ENCODE measurements at places on chromosomes 2 and 18.

- DNase-seq: no peak
These were observed 231.2 kb upstream of the RAB6C start for GRCh38 chr2:129748250-129748649.

- DNase-seq: no peak
These were observed 230.6 kb upstream of the SP5 start for GRCh38 chr2:170484552-170484951.

- DNase-seq: no peak
These were observed 9.8 kb upstream of the SCYGR1 start for GRCh38 chr2:227397562-227397961.

- peak; percentile 60 for DNase-seq
These were observed 81.5 kb upstream of the STON1 start for GRCh38 chr2:48448274-48449061.

GRCh38 chr2:159506764-159507440 lies 109.4 kb downstream of the BAZ2B start:
- DNase-seq: no peak

GRCh38 chr2:202529389-202529788 lies 105.4 kb upstream of the FAM117B start:
- DNase-seq: no peak

- no peak for DNase-seq
These were observed 159.6 kb downstream of the CCBE1 start for GRCh38 chr18:59537579-59537978.

GRCh38 chr2:194602750-194603149 lies 1054.3 kb upstream of the SLC39A10 start:
- no peak for DNase-seq

DNA sequence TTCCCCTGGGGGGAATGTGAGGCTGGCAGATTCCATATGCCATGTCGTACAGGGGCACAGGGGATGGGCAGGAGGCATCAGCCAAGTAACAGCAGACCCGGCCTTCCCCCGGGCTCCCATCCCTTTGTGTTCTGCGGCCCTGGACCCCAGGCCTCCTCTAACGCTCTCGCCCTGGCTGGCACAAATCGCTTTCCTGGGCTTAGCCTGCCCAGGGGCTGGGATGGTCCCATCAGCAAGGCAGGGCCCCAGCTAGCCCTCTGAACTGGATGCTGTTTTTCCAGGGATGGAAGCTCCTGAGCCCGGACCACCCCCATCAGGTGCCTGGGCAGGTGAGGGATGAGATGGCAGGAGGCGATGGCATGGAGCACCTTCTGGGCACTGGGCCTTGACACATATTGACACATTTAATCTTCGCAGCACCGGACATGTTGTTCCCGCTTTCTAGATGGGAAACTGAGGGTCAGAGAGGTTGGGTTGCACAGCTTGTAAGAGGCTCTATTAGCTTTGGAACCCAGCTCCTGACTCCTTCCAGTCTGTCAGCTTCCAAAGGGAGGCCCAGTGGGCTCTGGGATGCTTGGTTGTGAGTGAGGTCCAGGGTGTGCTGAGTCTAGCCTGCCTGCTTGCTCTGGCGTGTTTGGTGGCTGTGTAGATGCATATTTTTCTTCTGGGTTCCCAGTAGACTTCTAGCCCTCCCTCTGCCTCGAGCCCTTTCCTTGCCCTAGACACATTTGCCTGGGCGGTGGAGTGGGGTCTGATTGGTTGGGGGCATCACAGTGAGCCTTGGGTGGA lies 40.3 kb downstream of the GLI2 start:
- no peak for DNase-seq

DNA sequence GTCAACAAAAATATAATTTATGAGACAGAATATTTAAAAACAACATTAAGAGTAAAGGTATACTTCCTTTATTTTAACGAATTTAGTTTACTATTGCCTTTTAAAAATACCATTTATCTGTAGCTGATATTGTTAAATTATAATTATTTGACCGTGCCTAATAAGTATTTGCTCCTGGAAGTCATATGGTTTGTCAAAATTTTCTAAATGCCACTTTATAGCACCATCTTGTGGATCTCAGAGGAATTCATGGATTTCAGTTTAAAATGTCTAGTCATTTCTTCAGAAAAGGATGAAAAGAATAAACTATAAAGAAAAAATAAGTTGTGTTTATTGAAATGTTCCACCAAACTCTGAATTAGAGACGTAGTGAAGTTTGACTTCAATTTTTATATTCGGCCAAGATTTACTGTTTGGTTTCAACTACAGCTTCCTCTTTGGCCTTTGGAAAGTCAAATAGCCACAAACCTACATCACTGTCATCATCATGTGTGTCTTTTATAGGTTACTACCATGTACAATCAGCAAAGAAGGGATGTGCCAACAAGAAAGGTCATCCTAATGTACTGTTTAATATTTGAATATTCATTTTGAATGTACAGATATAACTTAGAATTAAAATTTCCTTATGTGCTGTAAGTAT lies 10.3 kb upstream of the FTCDNL1 start:
- DNase-seq: no peak

GRCh38 chr2:150076281-150076680 lies 411.2 kb downstream of the RND3 start:
- DNase-seq: no peak

- no peak for DNase-seq
These were observed 21.3 kb downstream of the OTOF start for GRCh38 chr2:26456440-26457250.

DNA sequence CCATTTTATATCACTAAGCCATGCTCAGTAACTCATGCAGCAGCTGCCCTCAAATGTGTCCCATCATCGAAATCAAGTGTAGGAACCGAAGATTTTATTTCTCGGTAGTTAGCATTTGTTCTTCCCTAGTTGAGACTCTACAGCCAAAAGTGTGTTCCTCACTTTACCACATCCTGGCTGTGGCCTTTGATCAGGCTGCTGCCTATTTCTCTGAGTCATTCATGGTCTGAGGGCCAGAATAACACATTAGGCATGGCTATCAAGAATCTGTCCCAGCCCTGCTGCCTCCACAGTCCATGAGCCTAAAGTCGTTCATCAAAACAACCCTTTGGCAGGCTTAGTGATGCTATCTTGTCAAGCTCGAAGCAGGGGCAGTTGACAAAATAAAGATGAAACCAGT lies 300.1 kb downstream of the TDRD15 start:
- no peak for DNase-seq

GRCh38 chr18:74944676-74945075 lies 264.3 kb downstream of the PTGR3 start:
- no peak for DNase-seq

DNA sequence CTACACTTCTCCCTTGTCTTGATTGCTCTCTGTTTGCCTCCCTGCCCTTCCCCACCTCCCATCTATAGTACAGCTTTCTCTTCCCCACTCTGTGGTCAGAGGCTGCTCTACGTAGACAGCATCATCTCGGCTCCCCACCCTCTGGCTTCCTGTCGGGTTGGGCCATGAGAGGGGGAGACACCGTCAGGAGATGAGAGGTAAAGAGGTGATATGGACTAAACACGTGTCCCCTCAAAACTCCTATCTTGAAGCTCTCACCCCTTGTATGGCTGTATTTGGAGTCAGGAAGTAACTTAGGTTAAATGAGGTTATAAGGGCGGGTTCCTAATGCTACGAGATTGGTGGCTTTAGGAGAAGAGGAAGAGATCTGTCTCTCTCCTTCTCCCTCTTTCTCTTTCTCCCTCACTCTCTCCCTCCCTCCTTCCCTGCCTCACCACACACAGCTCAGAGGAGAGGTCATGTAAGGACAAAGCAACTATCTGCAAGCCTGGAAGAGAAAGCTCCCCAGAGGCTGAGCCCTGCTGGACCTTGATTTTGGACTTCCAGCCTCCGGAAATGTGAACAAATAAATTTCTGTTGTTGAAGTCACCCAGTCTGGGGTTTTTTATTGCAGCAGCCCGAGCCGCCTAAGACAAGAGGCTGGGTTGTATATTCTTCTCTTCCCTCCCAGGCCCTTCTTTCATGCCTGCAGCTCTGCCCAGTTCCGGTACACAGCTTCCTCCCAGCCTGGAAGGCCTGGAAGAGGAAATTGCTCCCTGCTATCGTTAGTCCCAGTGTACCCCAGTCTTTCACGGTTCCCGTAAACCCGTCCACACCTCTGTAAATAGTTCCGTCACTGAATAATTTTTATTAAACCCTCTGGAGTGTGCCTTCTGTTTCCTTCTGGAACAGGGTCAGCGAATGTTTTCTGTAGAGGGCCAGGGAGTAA lies 138.0 kb downstream of the AKAIN1 start:
- no peak for DNase-seq

DNA sequence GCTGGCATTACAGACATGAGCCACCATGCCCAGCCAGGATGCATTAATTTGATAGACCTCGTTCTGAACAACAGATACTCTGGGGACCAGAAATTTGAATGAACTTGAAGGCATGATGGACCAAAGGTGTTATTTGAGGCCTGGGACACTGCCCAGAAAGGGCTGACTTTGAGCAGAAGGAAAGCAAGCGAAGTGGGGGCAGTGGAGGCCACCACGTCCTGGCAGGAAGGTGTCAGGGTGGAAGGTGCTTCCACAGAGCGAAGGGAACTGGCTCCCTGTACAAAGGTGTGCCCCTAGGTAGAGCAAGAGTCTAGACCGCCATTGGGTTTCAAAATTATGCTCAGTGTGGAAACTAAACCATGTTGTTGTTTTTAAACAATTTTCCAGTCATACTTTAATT lies 23.9 kb downstream of the ZNF236 start:
- no peak for DNase-seq

- no peak for DNase-seq
These were observed 296.1 kb downstream of the EPHA4 start for GRCh38 chr2:221276033-221276432.

- DNase-seq: no peak
These were observed 10.4 kb downstream of the KCNE4 start for GRCh38 chr2:223062396-223062795.

GRCh38 chr2:32559136-32559535 lies 68.7 kb upstream of the TTC27 start:
- no peak for DNase-seq

DNA sequence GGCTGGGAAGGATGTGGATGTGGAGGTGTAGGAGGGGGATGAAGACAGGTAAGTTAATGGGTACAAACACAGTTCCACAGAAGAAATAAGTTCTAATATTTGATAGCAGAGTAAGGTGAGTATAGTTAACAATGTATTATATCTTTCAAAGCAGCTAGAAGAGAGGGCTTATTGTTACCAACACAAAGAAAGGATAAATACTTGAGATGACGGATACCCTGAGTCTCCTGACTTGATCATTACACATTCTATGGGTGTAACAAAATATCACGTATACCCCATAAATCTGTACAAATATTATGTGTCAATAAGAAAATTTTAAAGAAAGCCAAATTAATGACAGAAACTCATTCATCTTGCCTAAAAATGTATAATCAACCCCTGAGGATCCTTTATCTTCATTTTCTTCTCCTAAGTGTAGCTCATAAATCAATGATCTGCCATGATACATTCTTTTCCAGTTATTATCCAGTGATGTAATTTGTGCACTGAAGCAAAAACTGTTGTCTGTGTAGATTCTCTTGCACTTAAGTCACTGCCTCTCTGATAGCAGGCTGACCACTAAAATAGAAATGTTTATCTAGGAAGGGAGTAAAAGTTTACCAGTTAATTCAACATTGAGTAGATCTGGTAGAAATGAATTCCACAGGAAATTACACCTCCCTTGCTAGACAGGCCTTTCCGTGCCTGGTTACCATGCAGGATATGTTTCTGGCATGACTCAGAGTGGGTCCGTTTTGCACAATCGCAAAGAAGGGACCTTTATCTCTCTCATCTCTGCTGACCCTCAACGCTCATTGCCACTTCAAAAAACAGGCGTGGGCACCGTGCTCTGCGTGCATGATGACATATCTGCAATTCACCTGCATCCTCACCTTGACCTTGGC lies 249.7 kb upstream of the NCKAP5 start:
- DNase-seq: no peak

GRCh38 chr2:126717928-126718327 lies 62.0 kb downstream of the GYPC start:
- DNase-seq: no peak

- DNase-seq: no peak
These were observed 48.1 kb downstream of the ADCY3 start for GRCh38 chr2:24871852-24872333.

GRCh38 chr18:11984091-11984490 lies 2.8 kb downstream of the IMPA2 start:
- no peak for DNase-seq

DNA sequence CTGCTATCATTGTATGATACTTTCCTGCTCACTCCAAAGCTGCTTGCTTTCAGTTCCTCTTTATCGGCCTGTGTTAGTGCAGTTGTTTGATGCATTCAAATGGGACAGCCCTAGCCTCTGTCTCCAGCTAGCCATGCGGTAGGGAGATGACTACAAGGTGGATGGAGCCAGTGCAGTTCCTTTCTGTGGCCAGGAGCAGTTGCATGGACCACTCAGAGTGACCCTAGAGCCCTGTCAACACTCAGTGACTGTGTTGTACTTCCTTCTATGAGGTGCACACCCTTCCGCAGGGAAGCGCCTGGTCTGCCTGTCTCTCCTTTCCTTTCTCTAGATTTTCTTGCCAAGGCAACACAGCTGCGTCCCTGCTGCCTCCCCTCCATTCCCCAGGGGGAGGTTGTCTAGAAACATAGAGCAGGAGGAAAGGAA lies 33.8 kb downstream of the KCNS3 start:
- peak; percentile 0 for DNase-seq

- no peak for DNase-seq
These were observed 183.3 kb upstream of the FBXO11 start for GRCh38 chr2:48089644-48090043.

DNA sequence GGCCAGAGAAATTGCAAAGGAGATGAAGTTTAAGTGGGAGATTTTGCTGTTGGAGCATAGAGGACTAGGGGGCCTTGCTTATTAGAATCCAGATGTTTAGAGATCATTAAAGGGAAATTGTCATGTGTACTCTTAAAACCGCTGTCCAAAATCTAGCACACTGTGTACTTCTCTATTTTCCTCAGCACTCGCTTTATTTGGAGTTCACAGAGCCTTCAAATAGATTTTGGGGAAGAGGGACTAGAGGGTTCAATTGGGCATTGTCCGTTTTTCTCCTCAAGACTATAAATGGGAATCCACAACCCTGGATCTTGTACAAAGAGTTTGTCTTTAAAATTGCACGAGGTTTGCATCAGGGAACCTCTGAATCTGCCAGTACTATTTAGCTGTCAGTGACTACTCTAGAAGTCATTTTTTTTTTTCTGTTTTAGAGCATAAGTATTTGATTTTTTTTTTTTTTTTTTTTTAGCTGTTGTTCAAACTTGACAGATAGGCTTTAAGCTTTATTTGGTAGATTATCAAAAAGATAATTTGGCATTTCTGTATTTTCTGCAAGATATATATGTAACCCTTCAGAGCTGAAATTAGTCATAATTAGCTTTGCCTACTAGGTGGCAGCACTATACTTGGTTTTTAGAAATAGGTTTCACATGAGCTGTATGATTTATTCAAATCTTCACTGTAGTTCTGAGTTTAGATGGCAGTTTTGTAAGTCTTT lies 14.2 kb downstream of the PMS1 start:
- peak; percentile 6 for DNase-seq

Measured in SIG-M5 (cell line).